ENCODE measurements at places on chromosomes 16 and 17.

- no peak for DNase-seq
Observed at GRCh38 chr17:17059301-17059890, 17.1 kb downstream of the MPRIP start.

GRCh38 chr17:48787828-48788227 lies 29.2 kb downstream of the TTLL6 start:
- DNase-seq = no peak

DNA sequence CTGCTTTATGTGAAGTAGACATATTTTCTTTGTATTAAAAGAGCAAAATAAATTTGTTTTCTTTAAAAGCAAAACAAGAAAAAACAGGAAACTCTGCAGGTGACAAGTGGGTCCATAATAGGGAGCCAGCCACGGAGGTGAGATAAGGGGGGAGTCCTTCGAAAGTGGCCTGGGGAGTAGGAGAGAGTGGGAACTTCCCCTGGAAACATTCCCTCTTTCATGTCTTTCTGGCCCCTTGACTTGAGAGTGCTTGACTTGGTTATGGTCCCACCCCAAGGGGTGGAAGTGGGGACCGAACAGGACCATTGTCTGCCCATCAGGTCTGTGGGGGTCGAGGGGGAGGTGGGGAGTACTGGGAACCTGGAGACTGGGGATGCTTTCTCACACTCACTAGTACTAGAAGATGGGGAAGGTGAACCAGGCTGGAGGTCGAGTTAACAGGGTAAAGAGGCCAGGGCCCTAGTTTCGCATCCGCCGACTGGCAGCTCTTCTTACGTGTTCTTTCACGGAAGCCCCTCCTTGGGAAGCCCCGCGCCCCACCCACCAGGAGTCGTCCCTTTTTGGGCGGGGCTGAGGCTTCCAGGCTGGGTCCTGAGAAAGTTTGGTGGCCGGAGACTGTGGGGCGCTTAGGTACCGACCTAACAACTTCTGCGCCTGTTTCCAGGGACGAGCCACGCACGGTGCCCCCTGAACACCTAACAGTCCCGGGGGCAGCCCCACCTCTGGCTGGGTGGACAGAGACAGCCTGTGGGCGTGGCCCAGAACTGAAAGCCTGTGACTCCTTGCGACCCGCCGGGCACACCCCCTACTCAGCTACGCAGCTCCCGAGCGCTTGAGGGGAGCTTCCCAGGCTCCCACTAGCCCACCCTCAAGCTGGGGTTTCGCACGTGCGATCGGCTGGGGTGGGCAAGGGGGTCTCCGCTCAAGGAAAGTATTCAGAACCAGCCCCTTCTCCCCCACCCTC lies 790 bp downstream of the TRADD start:
- no peak for DNase-seq

DNA sequence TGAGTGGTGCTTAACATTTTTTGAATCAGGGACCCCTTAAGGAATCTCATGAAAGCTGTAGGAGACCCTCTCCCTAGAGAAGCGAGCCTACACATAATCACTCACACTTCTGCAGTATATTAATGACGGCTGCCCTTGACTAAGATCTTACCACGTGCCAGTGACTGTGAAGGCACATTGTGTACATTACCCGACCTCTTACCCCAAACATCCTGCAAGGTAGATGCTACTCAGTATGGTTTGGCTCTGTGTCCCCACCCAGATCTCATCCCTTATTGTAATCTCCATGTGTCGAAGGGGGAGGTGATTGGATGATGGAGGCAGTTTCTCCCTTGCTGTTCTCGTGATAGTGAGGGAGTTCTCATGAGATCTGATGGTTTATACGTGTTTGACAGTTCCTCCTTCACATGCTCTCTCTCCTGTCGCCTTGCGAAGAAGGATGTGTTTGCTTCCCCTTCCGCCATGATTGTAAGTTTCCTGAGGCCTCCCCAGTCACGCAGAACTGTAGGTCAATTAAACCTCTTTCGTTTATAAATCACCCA lies 54.2 kb downstream of the RTN4RL1 start:
- DNase-seq = no peak

- DNase-seq = no peak
Observed at GRCh38 chr17:63837962-63838600, 4.4 kb downstream of the SMARCD2 start.

DNA sequence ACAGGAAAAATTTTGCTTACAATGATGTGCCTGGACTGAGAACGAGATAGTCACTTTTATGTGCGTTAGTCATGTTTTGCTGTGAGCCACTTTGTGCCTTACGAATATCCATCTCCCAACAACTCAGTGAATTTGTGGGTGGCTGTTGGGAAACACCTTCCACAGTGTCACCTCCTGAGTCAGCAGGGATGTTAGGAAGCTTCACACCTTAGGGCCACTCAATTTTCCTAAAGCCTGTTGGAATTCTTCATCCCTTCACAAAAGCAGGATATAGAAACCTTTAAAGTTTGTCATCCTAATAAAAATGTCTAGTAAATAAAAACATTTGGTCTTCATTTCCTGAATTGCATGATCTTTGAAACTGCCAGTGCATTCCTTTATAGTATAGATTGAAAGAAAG lies 4.3 kb upstream of the KRTAP3-1 start:
- DNase-seq = no peak

DNA sequence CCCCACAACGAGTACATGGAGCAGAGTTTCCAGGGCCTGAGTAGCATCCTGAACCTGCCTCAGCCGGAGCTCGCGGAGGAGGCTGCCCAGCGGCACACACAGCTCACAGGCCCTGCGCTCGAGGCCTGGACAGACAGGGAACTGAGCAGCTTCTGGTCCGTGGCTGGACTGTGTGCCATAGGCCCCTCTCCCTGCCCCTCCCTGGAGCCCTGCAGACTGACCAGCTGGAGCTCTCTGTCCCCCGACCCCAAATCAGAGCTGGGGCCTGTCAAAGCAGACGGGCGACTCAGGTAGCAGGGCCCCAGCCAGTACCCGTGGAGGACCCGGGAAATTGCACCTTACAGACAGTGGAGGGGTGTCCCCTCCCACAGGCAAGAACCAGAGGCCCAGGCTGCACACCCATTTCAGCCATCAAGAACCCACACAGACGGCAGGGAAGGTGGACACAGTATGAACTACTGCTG lies 13.0 kb downstream of the MRPL27 start:
- DNase-seq = no peak
